ENCODE measurements at places on chromosomes 1 and 21.

DNA sequence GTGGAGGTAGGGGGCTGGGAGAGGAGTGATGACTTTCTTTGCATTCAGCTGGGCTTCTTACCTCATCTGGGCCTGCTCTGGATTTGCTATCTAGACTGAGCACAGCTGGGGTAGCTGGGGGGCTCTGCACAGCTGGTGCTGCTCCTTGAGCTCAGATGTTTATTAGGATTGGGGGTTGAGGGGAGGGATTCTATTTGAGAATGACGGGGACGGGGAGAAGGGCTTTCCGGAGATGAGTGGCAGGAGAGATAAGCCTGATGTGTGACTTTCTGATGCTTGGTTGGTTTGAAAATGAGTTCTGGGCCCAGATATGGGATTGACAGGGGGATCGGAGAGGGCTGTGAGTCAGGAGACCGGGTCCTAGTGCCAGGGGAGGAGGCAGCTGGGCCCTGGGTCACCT is 146.1 kb upstream of the CSF3R start:
- DNase-seq: no peak

GRCh38 chr1:150106341-150106740 is 38.8 kb downstream of the VPS45 start:
- no peak for DNase-seq

DNA sequence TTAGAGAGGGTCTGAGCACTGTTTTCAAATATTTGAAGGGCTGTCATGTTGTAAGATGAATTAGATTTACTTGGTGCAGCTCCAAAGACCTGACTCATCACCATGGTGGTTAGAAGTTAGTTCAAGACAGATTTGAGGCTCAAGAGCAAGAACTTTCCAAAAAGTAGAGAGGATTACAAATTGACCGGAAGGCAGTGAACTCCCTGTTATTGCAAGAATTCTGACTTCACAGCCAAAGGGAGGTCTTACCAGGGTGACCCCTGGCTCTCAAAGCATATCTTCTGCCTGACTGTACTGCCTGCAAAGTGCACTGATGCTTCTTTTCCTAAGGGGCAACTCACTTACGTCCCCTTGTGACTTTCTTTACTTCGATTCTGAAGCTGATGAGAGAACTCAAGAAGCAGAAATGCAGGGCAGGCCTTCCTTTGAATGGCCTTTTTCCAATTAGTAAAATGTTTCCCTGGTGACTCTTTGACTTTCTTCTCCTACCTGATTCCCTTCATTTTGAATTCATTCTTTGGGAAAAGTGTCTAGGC is 86.4 kb downstream of the NAV1 start:
- DNase-seq: peak; percentile 96

GRCh38 chr1:230976825-230977747 is 1.6 kb downstream of the TTC13 start:
- DNase-seq: no peak

DNA sequence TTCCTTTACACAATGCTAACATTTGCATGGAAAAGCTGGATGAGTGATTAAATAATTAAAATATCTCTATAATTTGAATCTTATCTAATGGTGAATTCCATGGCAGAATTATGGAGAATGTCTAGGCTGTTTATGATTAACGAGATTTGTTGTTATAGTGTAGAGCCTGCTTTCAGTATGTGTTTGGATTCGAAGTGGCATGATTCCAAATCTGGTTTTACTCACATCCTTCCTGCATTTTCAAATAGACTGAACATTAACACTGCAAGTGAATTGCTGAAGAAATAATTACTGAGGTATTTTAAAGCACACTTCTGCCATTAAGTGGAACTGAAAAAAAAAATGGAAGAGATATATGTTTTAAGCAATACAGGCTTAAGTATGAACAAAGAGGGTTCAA is 5.1 kb upstream of the NEK7 start:
- DNase-seq: no peak

DNA sequence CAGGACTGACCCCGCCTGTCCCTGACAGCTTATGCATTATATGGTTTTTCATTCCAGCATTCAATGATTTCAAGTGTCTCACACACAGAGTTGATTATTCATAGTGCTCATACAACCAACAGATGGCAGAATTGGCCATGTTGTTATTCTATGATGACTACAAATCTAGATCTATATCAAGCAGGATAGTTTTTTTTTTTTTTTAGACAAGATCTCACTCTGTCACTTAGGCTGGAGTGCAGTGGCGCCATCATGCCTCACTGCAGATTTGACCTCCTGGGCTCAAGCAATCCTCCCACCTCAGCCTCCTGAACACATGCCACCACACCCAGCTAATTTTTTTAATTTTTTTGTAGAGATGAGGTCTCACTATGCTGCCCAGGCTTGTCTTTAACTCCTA is 40.1 kb upstream of the LRRC8D start:
- DNase-seq: peak; percentile 72

- DNase-seq: no peak
These were observed 1.6 kb downstream of the MARK1 start for GRCh38 chr1:220529521-220530020.

DNA sequence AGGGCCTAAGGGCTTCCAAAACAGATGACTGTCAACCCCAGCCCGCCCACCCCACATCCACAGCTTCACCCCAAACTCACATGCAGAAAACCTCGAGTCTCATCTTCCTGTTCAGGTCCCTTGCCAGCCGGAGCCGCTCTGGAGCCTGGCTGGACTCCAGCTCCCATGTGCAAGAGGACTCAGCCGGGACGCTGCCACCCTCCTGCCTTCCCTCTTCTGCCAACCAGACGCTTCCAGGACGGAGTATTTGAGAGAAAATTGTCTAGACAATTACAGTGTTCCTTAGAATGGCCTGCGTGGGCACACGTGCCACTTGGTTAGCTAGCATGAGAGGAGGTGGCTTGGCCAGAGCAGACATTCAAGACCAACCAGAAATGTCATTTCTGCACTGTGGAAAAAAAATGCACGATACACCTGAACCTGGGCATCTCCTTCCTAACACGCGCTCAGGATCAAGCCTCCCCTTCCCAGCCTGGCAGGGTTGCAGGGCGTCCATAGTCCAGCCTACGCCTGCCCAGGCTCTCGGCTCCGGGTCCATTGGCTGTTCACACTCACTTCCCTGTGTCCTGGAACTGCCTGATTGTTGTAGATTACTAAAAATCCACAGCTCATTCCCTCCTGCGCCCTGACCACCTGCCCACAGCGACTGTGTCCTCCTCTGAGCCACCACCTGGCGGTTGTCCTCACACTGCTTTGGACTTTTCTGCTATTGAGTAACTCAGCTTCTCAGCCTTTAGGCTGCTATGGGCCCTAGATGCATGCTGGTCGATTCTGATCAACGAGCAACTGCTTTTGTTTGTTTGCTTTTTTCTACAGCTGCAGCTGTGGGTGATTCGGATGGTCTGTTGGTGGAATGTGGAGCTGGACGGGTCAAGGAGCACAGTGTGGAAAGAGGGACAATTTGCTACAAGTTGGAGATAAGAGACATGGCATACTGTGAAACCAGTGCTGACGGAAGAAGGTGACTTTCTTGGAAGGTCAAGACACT is at the start of gene CLDN14:
TSS of gene CLDN14 (minus strand) at position 708 of the 988 bp plus-strand sequence. CDS start 18,427 bp downstream, outside the sequence.
- DNase-seq: no peak

DNA sequence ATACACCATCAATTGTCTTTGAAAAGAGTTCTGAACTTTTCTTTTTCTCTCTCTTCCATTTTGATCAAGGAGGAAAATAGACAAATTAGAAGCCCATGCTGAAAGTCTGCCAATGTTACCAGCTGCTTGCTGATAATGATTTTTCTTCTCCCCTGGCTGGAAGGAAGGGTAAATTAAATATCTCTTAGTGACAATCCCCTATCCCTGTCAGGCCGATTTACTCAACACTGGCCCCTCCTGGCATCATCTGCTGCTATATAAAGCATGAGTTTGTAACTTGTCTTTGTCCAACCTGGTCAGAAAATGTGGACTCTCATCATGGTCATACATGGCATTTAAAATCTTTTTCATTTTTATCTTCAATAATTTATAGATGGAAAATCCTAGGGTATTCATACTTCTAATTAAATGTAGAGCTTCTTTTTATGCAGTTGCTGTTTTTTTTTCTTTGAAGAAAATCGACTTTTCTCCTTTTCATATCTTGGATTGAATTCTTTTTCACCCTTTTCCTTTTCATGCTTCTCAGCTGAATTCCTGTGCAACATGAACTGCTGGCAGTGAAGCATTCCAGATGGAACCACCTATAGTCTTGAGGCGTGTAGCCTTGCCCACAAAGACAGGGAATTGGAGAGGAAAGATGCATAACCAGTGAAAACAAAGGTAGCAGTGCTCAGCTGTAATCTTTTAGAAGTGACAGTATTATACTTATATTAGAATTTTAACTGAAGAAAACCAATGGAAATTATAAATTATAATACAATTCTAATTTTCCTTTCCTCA is 214.7 kb upstream of the PTGFR start:
- no peak for DNase-seq

DNA sequence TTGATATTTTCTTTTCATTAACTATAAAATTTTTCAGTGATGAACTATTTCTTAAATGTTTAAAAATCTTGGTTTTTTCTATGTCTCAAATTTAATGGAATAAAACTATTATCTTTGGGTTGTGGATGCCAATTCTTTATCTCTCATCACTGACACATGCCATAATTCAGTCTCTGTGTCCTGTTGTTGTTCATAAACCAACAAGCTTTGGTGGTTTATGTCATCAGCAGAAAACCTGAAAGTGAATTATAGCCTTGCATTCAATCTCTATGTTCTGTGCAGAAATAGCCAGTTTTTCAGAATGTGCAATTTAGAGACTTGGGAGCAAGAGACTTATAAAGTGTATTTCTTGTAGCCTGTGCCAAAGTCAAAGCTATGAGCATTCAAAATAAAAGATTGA is 462.6 kb upstream of the ADGRL4 start:
- DNase-seq: no peak

GRCh38 chr1:159302095-159302494 is at the start of gene FCER1A:
FCER1A (plus strand) TSS chr1:159302336; CDS start chr1:159302365, 29 bp downstream.
- DNase-seq: no peak

DNA sequence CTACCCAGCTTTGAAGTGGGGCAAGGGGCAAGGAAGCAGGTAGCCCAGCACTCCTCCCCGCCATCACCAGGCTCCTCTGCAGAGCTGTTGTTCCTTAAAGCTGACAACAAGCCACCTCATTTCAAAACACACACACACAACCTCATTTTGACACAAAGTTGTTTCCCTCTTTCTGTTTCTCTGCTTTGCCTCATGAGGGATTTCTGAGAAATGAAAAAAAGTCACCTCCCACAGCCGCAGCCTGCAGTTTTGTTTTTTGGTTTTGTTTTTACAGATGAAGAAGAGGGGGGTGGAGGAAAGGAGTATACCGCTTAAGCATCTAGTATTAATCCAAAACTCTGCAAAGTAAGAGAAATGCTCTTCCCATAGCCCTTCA is 12.1 kb downstream of the MCL1 start:
- DNase-seq: no peak

GRCh38 chr1:190102757-190103326 is 374.8 kb downstream of the BRINP3 start:
- DNase-seq: no peak

DNA sequence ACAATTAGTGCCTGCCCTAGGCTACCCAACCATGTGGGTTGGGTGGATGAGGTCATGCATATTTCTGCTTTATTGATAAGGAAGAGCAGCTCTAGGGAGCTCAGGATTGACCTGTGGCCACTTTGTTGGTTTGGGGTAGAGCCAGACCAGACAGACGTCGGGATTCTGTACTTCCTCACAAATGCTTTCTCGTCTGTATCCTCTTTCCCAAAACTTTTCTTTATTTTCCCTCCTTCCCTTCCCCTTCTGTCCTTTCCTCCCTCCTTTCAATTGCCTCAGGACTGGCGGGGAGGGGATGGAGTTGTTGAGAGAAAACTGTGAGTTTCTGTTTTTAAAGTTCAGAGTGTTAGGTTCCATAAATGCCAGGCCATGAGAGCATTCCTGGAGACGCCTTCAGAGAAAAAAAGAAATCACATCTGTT is 68.0 kb downstream of the UCK2 start:
- DNase-seq: peak; percentile 38

- no peak for DNase-seq
These were observed 124.7 kb downstream of the RYR2 start for GRCh38 chr1:237166593-237167101.

- DNase-seq: no peak
These were observed 16.3 kb downstream of the PCP4L1 start for GRCh38 chr1:161274874-161275273.

DNA sequence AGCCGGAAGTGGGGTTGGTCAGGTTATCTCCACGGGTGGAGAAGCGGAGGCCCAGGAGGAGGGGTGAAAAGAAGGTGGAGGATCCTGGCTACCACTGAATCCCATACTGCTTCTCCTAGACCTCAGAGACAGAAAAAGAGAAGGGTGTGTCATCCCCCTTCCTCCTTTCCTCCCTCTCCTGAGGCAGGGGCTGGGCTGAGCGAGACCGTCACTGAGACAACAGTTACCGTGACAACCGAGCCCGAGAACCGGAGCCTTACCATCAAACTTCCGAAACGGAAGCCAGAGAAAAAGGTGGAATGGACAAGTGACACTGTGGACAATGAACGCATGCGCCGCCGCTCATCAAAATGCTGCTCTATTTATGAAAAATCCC is 42.1 kb upstream of the NBPF3 start:
- no peak for DNase-seq

GRCh38 chr1:228245111-228245510 is 37.3 kb downstream of the OBSCN start:
- DNase-seq: no peak
